ENCODE measurements at places on chromosomes 6 and 20. TPM values are rescaled to one million over a fixed set of nuclear protein-coding genes. Genes with fewer than 3 reads are reported as not detected.

Gene MAPK13
- total RNA-seq = 3.2 TPM

DNA sequence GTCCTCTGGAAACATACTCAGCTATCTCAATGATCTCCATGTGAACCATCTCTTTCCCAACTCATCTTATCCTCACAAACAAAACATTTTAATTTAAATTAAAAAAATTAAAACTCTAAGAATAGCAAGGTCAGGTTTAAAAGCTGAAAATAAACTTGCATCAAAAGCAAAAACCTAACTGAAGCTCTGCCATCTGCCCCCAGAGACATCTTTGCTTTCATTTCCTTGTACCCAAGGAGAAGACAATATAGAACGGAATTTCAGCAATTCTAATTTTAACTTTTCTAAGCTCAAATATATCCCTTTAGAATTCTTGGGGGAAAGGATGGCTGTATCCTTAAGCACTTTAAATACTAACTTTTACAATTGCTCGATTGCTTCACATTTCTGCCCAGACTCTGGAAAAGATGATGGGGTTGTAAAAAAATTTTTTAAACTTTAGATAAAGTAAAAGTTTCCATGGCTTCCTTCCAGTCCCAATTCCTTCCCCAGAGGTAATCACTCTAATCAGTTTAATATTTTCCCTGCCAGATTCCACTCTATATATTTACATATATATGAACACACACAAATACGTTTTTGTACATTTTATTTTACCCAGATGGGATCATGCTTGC lies 69.2 kb upstream of the SMIM29 start:
- no peak for DNase-seq

Gene HLA-DQB2
- not detected for total RNA-seq

DNA sequence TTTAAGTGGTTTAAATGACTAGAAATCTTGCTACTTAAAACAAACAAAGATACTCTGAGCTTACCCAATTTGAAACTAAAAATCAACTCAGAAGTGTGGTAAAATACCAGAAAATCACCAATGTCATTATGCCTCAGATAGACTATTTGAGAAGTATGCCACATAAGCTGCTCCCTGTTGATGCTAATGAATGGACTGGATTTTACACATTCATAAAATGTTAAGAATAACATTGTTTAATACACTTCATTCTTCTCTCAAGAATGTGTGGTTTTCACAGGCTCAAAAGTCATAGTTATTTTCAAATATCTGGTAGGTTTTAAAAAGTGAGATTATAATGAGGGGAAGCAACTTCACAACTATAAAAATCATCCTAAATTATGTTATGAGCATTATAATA lies 170.6 kb downstream of the TASP1 start:
- DNase-seq = no peak

DNA sequence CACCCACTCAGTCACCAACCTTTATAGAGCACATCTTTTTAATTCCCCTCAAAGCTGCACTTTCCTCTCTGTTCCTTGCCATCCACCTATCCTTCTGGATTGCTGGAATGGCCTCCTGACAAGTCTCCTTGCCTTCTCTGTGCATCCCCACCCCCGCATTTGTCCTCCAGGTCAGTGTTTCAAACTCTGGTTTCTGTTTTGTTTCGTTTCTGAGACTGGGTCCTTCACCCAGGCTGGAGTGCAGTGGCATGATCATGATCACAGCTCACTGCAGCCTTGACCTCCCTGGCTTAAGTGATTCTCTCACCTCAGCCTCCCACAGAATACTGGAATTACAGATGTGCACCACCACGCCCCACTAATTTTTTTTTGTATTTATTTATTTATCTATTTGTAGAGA lies 96.2 kb downstream of the PLCB1 start:
- DNase-seq = no peak

Gene LY6G6C
- not detected for total RNA-seq

Gene SLC35F1
- total RNA-seq = not detected

DNA sequence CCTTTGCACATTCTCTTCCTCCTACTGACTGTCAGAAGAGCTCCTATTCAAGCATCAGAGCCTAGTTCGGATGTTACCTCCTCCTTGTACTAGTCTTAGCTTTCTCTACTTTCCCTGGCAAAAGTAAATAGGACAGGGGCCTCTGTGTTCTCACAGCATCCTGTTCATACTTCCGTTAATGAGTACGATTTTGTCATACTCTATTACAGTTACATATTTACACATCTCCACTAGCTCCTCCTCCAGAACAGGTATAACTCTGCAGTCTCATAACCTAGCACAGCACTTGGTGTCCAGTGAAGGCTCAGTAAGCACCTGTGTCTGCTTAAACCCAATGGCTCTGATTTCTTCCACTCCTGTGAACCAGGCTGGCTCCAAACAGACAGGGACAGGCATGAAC lies 7.0 kb downstream of the ELMO2 start:
- peak; percentile 31 for DNase-seq

Gene CCN5
- not detected for total RNA-seq

DNA sequence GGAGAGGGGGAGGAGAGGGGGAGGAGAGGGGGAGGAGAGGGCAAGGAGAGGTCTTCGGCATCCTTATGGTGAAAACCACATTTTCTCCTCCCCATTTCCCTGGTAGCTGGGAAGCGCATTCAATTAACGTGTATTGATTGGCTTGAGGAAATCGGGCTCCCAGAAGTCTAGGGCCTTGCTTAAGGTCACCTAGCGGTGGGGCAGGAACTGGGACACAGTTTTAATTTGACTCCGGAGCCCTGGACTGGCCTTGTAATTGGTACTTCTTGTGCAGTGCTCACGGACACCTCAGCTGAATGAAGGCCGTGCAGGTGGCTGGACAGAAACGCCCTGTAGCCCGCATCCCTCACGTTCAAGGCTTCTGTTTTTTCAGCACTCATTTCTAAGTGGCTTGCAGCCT lies 42.8 kb downstream of the CTCFL start:
- no peak for DNase-seq

- DNase-seq = no peak
Measured at GRCh38 chr6:18920701-18921100, 533.6 kb downstream of the RNF144B start.

Gene VTA1
- 13.5 TPM for total RNA-seq

Gene BANF2
- total RNA-seq = not detected

GRCh38 chr6:110331816-110332215 lies 26.3 kb downstream of the METTL24 start:
- DNase-seq = no peak

GRCh38 chr20:9110365-9110764 lies 41.5 kb downstream of the PLCB4 start:
- no peak for DNase-seq

- DNase-seq = peak; percentile 62
Measured at GRCh38 chr6:104639668-104640067, 220.1 kb downstream of the HACE1 start.

Gene MRPL18
- 50.1 TPM for total RNA-seq

Gene BPIFB1
- total RNA-seq = not detected

GRCh38 chr20:36311141-36311853 lies 5.2 kb downstream of the DLGAP4 start:
- no peak for DNase-seq

Gene OR2H2
- total RNA-seq = not detected

DNA sequence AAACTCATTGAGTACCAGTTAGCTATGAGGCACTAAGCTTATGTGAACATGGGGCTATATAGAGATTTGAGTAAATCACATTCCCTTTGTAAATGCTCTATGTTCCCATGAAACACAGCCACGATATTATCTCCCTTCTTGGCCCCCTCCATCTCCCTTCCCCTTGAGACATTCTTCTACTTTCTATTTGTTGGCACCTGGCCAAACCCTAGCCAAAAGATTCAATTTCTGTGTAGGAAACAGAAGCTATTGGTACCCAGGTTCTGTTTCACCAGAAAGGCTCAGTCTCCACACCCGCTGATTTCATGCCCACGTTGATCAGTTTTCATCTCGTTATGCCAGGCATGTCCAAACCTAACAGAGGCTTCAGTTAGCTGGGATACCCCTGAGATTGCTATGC lies 145.5 kb upstream of the LAMP5 start:
- no peak for DNase-seq

Gene WFDC2
- total RNA-seq = not detected

GRCh38 chr6:50007819-50008218 lies 14.0 kb downstream of the DEFB110 start:
- no peak for DNase-seq

Gene SLC32A1
- not detected for total RNA-seq

- peak; percentile 85 for DNase-seq
Measured at GRCh38 chr6:154615483-154616025, 105.1 kb upstream of the CNKSR3 start.

GRCh38 chr20:13341737-13342393 lies 120.8 kb downstream of the ISM1 start:
- no peak for DNase-seq

Gene SHLD1
- 2.6 TPM for total RNA-seq

DNA sequence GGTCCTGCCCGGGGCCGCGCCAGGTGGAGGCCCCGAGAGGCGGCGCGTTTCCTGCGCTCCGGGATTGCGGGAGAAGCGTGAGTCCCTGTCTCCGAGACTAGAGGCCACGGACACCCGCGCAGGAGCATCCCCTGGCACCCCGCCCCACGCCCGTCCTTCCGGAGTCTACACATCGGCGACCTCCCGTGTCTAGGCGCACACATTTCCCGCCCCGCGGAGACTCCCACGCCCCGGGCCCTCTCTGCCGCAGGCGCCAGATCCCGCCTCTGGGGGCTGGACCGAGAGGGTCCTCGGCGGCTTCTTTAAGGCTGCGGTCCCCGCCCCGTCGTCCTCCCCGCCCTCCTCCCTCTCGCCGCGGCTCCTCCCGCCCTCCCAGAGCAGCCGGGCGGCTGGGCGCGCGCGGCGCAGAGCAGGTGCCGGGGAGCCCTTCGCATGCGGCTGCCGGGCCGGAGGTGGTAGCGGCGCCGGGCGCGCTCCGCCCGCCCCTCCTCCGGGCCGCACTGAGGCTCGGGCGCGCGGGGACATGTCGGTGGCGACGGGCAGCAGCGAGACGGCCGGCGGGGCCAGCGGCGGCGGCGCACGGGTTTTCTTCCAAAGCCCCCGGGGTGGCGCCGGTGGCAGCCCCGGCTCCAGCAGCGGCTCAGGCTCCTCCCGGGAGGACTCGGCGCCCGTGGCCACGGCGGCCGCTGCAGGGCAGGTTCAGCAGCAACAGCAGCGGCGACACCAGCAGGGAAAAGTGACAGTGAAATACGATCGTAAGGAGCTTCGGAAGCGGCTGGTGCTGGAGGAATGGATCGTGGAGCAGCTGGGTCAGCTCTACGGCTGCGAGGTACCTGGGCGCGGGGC lies at the start of gene PPP1R14C:
TSS of gene PPP1R14C (plus strand) at position 375 of the 846 bp plus-strand sequence. CDS start at position 524, 149 bp downstream.
- no peak for DNase-seq

- no peak for DNase-seq
Measured at GRCh38 chr6:152184573-152184916, 377.1 kb downstream of the ESR1 start.

- DNase-seq = no peak
Measured at GRCh38 chr6:122405417-122405816, 6.0 kb downstream of the HSF2 start.

Gene CBLN4
- total RNA-seq = not detected

GRCh38 chr6:130696806-130697205 lies 130.4 kb upstream of the SMLR1 start:
- no peak for DNase-seq

DNA sequence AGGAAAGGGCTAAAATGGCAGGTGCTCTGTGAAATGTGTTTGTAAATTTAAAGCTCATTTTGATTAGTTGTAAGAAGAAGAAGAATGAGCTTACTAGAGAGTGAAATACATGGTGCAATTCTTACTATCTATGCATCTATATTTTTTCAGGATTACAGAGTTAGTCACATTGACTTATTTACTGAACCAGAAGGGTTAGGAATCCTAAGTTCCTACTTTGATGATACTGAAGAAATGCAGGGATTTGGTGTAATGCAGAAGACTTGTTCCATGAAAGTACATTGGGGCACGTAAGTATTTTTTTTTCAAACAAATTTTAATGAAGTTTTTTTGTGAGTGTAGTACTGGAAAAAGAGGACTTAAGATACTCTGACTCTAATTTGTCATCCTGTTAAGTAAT lies 99.3 kb downstream of the RTN4IP1 start:
- DNase-seq = no peak

Gene LPA
- total RNA-seq = not detected

- DNase-seq = no peak
Measured at GRCh38 chr6:144647406-144647964, 362.4 kb downstream of the UTRN start.

Gene NECAB3
- 7.2 TPM for total RNA-seq

DNA sequence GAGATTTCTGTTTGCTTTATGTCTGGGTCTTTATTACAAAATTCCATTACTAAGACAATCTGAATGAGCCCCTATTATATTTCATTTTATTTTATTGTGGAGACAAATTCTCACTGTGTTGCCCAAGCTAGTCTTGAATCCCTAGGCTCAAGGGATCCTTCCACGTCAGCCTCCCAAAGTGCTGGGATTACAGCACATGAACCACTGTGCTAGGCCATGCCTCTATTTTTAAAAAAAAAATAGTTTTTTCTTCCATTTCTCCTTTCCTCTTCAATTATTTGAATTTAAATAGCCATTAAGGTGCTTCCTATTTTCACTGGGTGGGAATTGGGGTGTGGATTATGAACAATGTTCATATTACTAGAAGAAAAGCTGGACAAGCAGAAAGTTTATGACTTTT lies 1587.4 kb downstream of the GRIK2 start:
- no peak for DNase-seq

DNA sequence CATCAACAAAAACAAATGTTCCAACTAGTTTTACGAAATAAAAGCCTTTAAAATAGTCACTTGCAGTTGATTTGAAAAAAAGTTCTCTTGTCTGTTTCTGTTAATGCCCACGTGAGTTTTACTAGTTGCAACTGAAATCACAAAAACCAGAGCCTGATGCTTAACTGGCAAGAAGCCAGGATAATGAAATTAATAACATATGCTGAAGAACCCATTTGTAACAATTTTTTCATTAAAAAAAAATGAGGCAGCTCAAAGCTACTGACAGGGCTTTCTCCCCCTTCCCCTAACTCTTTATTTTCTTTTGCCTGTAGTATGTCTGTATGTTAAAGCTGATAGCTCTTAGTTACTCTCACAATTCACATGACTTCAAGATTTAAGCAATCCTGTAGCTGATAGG lies 132.7 kb upstream of the EYA4 start:
- DNase-seq = no peak

DNA sequence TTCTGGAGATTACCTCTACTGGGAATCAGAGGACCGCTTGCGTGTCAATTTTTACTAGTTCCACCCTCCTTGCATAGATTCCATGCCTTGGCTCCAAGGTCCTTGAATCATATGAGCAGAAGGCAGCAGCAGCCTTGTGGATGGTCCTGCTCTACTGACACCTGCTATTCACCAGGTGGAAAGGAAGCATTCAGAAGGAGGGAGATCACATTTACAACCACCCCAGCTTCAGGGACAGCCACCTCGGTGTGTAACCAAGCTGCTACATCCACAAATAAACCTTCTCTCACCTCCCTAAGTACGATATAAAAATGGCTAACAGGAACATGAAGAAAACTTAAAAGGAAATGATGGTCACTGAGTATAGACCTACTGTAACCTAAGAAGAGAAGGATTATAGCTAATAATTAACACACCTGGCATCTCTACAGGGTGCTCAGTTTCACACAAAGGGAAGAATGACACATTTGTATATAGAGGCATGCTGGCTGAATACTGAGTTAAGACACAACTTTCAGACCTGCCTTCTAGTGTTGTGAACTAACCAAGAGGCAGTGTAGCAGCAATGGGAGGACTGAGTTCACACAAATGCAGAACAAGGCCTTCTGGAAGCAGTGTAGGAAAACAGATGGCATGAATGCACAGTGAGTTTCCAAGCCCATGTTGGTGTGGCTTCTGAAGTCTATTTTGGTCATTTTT lies 46.3 kb upstream of the SRPK1 start:
- DNase-seq = no peak

Gene DEFB125
- total RNA-seq = not detected

All from lung microvascular endothelial cell (primary cell).